ENCODE measurements at places on chromosomes 2 and 18. TPM values are rescaled to one million over a fixed set of nuclear protein-coding genes. Genes with fewer than 3 reads are reported as not detected.

DNA sequence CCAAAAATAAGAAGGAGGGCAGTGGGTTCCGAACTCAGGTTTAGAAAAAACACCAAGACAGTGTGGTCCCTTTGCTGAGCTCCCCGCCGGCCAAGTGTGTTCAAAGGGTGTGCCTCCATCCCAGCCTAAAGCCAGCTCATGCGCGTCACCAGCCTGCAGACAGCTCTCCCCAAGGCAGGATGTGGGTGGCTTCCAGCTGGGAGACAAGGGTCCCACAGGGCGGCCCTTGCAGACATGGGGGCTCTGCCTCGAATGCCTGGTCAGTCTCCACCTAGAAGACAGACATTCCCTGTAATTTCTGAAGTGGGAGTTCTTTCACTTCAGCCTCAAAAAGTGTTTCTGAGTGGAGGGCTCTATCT is 135.8 kb upstream of the GPC1 start:
- no peaks in the 10 kb centered on the region for H3K36me3 ChIP-seq
- H3K27ac ChIP-seq = no peak overlapping the region
- no peak overlapping the region for H3K4me3 ChIP-seq
- H3K4me1 ChIP-seq = peaks cover 9% of the 10 kb centered on the region

DNA sequence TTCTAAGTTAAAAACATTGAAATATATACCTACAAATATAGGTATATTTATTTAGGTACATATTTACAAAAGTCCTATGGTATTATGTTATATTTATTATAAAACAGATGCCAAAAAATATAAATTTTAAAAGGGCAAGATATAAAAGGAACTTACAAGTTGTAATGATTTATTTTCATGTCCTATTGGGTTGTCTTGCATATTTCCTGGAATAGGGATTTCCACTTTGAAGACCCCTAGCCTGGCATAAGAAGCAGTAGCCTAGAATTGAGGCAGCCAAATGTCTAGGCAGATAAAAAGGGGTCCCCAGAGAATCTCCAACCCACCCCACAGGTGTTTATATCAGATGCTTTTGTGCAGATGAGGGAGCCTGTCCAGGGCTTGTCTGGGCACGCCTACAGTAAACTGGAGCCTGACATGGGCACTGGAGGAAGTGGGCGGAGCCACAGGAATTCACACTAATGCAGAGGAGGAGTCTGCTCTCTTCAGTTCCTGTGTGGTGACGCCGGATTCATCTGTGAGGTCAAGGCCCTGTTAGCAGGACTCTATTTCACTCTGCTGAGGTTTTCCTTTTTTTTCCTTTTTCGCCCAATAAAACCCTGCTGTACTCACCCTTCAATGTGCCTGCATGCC is 1088.9 kb upstream of the PIK3C3 start:
- no peak overlapping the region for H3K4me3 ChIP-seq
- peak overlapping the region; percentile 29 for H3K27ac ChIP-seq
- H3K27me3 ChIP-seq = no peaks in the 10 kb centered on the region

DNA sequence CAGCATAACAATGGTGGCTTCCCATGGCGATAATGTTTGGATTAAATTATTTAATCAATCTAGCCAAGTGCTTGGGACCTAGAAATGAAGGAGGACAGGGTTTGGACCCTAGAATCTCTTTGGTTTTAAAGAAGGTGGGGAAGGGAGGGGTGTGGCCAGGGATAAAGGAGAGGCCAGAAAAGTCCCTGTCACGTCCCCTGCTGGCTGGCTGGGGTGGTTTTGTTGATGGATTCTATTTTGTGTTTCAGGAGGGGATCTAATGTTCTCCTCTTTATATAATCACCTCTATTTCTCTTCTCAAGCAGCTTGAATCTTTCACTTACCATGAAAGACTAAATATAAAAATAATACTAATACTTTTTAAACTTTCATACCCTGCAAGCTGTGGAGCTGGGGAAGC is 52.6 kb upstream of the GALR1 start:
- H3K27ac ChIP-seq = no peak overlapping the region
- no peak overlapping the region for H3K4me3 ChIP-seq
- no peaks in the 10 kb centered on the region for H3K4me1 ChIP-seq
- DNase-seq = no peak
- peaks cover 5% of the 10 kb centered on the region for H3K27me3 ChIP-seq

GRCh38 chr2:106356291-106356690 is 111.9 kb downstream of the RGPD3 start:
- H3K4me3 ChIP-seq = no peak overlapping the region
- peaks cover 13% of the 10 kb centered on the region for H3K4me1 ChIP-seq
- no peaks in the 10 kb centered on the region for H3K27me3 ChIP-seq
- H3K27ac ChIP-seq = no peak overlapping the region
- no peak for DNase-seq

DNA sequence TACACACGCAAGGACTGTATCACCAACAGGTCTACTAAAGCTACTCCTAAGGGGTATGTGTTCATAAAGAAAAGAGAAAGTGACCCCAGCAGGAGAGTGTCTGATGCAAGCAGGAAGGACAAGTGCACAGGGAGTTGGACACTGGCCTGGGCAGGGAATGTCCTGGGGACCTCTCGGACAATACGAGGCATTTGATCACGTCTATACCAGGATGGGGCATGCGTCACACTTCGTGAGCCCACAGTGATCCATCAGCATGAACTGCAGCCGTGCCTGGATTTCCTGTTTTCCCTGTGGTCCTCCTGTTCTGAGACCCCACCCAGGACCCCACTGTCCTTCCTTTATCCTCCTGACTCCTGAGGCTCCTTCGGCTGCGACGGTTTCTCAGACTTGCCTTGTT is 113.9 kb downstream of the HDAC4 start:
- no peaks in the 10 kb centered on the region for H3K27me3 ChIP-seq
- H3K4me1 ChIP-seq = peaks cover 52% of the 10 kb centered on the region
- no peak for DNase-seq
- H3K27ac ChIP-seq = no peak overlapping the region
- no peak overlapping the region for H3K4me3 ChIP-seq
- no peaks in the 10 kb centered on the region for H3K36me3 ChIP-seq

- peaks cover 52% of the 10 kb centered on the region for H3K27me3 ChIP-seq
- H3K4me1 ChIP-seq = peaks cover 5% of the 10 kb centered on the region
- peak within 1 kb of the TSS; percentile 78 for H3K4me3 ChIP-seq
These were observed at the start of gene KIF1A for GRCh38 chr2:240819858-240820606. KIF1A (minus strand) TSS chr2:240820219; CDS start chr2:240797752, 22,467 bp downstream.

- peaks cover 14% of the 10 kb centered on the region for H3K27me3 ChIP-seq
- no peak for DNase-seq
- H3K36me3 ChIP-seq = no peaks in the 10 kb centered on the region
- no peak overlapping the region for H3K27ac ChIP-seq
- no peaks in the 10 kb centered on the region for H3K4me1 ChIP-seq
These were observed 11.6 kb upstream of the RPE start for GRCh38 chr2:209990838-209991237.

DNA sequence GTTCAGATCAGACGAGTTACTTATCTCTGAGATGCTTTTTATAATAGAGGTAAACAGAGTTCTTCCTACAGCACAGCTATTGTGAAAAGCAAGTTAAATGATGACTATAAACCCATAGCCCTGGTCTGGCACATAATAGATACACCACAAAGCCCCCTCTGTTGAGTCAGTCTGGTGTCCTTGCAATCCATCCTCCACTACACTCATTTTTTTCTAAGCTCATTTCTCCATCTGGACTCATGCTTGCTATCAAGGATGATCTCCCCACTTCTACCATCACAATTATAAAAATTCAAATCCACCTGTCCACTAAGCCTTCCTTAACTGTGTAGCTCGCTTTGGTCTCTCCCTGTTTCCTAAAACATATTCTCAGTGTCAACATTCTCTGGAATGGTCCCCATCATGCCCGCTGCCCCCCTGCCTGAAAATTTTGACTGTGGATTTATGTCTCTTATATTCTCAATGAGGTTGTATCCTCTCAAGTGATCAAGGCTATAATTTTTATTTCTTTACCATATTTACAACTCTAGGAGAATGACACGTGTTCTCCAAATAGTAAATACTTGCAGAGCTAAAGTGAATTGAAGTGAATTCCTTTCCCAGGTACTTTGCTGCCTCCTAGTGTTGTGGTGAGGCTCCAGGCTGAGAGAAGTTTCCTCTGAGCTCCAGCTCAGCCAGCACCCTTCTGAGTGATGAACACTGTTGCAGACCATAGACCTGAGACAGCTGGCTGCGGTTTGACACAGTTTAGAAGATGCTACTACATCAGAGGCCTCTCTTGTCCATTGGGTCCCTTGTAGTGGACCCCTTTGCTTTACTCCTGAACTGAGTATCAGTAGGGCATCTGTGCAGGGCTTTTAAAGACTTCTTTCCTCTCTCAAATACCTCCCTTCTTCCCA is 108.7 kb downstream of the DPP10 start:
- DNase-seq = no peak
- peaks cover 11% of the 10 kb centered on the region for H3K4me1 ChIP-seq
- H3K27me3 ChIP-seq = peaks cover 13% of the 10 kb centered on the region
- H3K27ac ChIP-seq = no peak overlapping the region

DNA sequence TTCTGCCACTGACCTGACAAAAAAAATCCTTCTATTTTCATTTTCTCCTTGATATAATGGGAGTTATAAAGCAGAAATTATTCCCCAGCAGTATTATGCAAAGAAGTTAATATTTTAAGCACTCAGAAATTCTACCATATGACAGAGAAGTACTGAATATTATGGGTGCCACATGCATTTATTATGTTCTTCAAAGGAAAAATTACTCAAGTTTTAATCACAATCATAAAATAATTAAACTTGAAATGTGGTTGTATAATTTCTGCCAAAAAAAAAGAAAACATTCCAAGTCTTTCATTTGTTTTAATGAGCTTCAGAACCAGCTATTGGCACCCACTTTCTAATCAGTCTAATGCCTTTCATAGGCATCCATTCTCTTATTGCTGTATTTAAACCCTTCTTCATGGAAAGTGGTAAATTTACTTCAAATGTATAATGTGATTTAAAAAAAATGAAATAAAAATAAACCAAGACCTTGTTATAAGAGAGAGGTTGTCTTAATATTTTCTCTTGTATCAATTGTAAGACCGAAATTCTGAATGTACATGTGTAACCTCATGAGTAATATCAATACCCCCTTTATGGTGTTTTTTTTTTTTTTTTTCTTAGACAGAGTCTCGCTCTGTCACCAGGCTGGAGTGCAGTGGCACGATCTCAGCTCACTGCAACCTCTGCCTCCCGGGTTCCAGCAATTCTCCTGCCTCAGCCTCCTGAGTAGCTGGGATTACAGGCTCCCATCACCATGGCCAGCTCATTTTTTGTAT is 302.3 kb downstream of the IRS1 start:
- H3K4me3 ChIP-seq = no peak overlapping the region
- no peak for DNase-seq
- no peak overlapping the region for H3K27ac ChIP-seq
- no peaks in the 10 kb centered on the region for H3K36me3 ChIP-seq
- H3K27me3 ChIP-seq = no peaks in the 10 kb centered on the region

- H3K4me1 ChIP-seq = no peaks in the 10 kb centered on the region
- DNase-seq = no peak
- peaks cover 14% of the 10 kb centered on the region for H3K36me3 ChIP-seq
These were observed 35.6 kb downstream of the SLC25A12 start for GRCh38 chr2:171858397-171858958.

DNA sequence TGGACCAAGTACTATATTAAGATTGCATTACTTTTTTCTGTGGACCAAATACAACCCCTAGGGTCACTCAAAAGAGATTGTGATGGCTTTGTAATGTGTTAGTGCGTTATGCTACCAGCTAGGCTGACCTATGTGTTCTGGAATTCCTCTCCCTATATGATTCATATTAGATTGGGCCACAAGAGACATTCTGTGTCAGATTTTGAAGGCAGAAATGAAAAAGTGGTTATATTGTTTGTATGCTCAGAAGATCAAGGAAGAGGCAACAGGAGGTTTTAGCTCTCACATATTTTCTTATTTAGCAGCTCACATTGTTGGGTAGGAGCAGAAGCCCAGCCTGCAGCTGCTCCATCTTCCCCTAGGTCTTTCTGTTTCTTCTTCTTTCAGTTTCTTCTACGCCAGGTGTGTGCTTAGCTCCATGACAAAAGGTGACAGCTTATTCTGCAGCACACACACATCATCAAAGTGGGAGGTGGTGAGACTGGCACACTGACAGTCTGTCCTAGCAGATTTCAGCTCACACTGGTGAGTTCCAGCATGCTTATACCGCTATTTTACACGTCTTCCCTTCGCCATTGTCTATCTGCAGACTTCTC is 156.8 kb upstream of the UBE2E3 start:
- no peaks in the 10 kb centered on the region for H3K27me3 ChIP-seq
- H3K4me3 ChIP-seq = no peak overlapping the region
- no peak for DNase-seq
- no peak overlapping the region for H3K27ac ChIP-seq
- H3K4me1 ChIP-seq = no peaks in the 10 kb centered on the region

- no peaks in the 10 kb centered on the region for H3K36me3 ChIP-seq
- DNase-seq = no peak
- no peaks in the 10 kb centered on the region for H3K27me3 ChIP-seq
These were observed 759.4 kb downstream of the ADCYAP1 start for GRCh38 chr18:1663879-1664705.

GRCh38 chr18:58953627-58954026 is 89.0 kb downstream of the ZNF532 start:
- no peak overlapping the region for H3K4me3 ChIP-seq
- H3K36me3 ChIP-seq = peaks cover 40% of the 10 kb centered on the region
- no peaks in the 10 kb centered on the region for H3K27me3 ChIP-seq
- DNase-seq = no peak
- H3K27ac ChIP-seq = no peak overlapping the region

DNA sequence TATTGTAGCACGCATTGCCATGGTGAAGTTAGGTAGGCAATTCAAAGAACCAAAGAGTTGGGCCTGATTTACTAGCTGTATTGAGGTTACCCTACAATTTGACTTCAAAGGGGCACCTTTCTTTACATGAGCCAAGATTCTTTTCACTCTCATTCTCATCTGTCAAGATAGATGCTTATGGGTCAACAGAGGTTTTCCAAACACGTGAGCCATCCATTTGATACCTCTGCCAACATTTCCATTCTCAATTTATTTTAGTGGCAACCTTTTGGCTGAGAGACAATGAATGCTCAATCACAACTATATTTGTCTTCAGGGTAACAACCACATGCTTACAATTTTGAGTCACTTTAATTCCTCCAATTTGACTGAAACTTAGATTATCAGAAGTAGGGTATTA is 370.6 kb upstream of the CDH20 start:
- DNase-seq = no peak
- no peaks in the 10 kb centered on the region for H3K27me3 ChIP-seq
- no peaks in the 10 kb centered on the region for H3K4me1 ChIP-seq
- no peak overlapping the region for H3K4me3 ChIP-seq
- H3K36me3 ChIP-seq = no peaks in the 10 kb centered on the region
- H3K27ac ChIP-seq = no peak overlapping the region

- DNase-seq = no peak
- H3K27ac ChIP-seq = no peak overlapping the region
- H3K36me3 ChIP-seq = no peaks in the 10 kb centered on the region
These were observed 35.4 kb upstream of the RHOB start for GRCh38 chr2:20411361-20411894.

The PTH2R gene
- 0.87 TPM for total RNA-seq

The GNLY gene
- not detected for total RNA-seq

The VWA3B gene
- total RNA-seq = 4.1 TPM

The DNER gene
- total RNA-seq = 15.9 TPM

The G6PC2 gene
- total RNA-seq = 2.8 TPM

The METAP1D gene
- 10.4 TPM for total RNA-seq

The GAREM2 gene
- total RNA-seq = 16.9 TPM

The MROH2A gene
- not detected for total RNA-seq

The STAM2 gene
- 24.6 TPM for total RNA-seq

The PCARE gene
- total RNA-seq = not detected

The RESP18 gene
- total RNA-seq = not detected

The C2orf15 gene
- 5.6 TPM for total RNA-seq

The PTPRN gene
- 17.5 TPM for total RNA-seq

Measured in type B pancreatic cell (in vitro differentiated cells).